Activated CD4-positive, alpha-beta T cell treated with anti-CD3 and anti-CD28 coated beads for 48 hours (primary cell): ENCODE measurements at places on chromosomes 16 and 17.

- DNase-seq = no peak
Observed at GRCh38 chr17:70074956-70075355, at the start of gene KCNJ16. Gene KCNJ16 (plus strand): TSS chr17:70075225. CDS start chr17:70132088, 56,863 bp downstream.

DNA sequence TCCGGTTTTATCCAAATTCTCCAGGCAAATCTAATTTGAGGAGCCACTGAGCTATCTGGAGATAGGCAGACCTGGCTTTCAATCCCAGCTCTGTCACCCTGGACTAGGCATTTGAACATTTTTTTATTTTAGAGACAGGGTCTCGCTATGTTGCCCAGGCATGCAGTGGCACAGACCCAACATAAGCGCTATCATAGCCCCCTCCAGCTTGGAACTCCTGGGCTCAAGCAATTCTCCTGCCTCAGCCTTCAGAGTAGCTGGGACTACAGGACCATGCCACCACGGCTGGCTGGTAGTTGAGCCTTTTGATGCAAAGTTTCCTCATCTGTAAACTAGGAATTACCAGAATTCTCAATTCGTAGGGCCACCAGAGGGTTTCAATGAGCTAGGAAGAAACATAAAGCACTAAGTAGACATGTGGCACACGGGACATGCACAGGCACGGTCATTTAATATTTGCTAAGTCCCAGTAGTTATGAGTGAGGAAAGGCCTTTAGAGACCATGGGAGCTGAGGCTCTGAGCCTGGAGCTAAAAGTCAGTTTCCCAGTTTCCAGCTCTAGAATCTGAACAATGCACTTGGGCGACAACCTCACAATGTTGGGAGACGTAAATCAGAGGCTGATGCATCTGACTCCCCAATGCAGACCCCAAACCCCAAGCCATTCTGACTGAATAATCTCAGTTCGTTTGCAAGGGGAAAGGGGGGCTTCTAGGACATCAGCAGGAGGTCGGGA, 1.1 kb downstream of the ELOB start:
- DNase-seq = no peak

DNA sequence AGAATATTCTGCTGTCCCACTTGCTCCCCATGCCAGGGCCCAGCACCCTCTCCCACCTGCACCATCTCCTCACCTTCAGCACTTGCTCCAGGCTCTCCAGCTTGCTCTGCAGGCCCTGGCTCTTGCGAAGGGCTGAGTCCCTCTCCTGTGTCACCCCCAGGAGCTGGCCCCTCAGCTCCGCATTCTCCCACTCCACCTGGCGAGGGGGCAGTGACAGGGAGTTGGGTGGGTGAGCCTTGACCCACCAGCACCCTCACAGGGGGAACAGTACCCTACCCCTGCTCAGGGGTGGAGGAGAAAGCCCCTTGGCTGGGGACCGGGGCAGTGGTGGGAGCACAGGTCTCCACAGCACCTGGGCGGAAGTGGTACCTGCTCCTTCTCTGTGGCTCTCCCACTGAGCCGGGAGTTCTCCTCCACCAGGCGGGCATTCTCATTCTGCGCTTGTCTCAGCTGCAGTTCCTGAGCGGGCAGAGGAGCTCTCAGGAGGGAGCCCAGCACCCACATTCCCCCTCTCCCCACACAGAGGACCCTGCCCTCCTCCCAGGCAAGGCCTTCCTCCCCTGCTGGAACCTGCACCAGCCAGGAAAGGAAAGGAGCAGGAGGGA, 5.9 kb downstream of the TSPOAP1 start:
- DNase-seq = no peak

DNA sequence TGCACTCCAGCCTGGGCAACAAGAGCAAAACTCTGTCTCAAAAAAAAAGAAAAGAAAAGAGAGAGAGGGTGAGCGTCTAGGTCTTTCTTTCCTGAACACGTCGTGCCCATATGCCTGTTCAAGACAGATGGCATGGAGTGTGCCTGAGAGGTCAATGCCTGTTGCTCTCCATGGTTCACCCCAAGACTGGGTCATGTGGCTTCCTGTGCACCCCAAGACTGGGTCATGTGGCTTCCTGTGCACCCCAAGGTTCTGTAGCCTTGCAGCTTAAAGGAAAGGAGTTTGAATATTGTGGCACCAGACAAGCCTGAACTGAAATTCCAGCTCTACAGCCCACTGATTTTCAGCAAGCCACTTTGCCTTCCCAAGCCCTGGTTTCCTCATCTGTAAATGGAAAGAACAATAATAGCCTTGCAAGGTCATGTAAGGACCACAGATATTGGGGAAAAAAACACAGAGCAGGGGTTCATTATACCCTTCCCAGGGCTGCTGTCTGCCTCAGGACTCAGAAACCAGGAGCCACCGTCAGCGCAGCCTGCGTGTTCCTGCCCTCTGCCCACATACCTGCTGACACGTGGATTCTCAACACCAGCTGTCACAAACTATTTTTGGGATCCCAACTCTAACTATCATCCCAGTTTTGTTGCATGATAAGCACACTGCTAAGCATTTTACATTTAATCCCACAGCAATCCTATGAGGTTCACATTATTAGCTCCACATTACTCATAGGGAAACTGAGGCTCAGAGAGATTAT, 18.0 kb upstream of the NAGS start:
- no peak for DNase-seq

DNA sequence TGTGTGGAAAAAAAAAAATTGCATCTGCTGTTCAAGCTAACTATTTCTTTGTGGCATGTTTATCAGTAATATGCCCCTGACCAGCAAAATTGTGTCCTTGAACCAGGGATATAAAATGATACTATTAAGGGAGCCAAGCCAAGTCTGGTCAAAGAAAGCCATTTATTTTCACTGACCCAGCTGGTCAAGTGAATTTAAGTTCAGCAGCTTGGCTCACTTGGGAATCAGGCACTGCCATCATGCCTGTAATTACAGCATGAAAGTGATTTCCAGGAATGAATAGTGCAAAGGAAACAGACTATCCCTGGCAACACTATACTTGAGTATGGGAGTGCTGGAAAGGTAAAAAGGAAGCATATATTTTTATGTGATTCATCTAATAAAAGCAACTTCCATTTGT, 934.6 kb upstream of the CDH8 start:
- no peak for DNase-seq

DNA sequence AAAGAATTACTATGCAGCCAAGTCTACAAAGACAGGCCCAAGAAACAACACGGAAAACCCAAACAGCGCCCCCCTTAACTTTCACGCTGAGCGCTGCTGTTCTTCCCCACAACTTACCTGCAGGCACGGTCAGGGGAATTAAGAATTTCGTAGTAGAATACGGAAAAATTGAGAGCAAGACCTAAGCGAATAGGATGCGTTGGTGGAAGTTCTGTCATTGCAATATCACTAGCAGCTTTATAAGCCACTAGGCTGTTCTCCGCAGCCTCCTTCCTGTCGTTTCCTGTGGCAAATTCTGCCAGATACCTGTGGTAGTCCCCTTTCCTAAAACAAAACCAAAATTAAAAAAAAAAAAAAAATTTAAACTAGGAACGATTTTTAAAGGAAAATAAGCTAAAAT, 39.0 kb downstream of the YWHAE start:
- peak; percentile 29 for DNase-seq

DNA sequence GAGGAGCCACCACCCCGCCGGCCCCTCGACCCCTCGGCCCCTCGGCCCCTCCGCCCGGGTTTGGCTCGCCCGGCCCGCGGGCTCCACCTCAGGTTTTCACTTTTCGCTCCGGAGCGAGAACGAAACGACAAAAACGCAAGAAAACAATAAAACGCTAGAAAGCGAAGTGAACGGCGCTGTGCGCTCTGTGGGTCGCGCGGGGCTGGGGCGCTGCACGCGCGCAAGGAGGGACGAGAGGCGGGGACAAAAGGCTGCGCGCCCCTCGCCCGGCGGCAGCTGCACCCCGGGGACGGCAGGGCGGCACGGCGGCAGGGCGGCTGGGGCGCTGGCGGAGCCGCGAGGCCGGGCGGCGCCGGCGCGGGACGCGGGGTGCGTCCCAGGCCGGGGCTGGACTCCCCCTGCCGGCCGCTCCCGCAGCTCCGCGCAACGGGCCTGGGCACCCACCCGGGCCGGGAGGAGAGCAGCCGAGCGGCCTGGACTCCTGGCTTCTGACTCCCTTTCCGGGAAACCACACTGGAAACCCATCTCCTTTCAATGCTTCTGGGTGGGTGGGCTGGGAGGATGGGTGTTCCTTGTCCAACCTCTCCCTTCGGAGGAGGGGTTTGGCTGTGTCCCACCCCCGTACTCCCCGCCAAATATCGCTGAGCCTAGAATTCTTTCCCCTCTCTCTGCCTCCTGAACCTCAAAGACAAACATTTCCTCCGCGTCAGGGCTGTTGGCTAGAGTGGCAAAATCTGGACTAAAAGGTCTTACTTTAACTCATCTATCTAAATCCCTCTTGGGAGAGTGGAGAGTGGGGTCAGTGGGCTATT, 9.9 kb downstream of the TBX2 start:
- peak; percentile 49 for DNase-seq

DNA sequence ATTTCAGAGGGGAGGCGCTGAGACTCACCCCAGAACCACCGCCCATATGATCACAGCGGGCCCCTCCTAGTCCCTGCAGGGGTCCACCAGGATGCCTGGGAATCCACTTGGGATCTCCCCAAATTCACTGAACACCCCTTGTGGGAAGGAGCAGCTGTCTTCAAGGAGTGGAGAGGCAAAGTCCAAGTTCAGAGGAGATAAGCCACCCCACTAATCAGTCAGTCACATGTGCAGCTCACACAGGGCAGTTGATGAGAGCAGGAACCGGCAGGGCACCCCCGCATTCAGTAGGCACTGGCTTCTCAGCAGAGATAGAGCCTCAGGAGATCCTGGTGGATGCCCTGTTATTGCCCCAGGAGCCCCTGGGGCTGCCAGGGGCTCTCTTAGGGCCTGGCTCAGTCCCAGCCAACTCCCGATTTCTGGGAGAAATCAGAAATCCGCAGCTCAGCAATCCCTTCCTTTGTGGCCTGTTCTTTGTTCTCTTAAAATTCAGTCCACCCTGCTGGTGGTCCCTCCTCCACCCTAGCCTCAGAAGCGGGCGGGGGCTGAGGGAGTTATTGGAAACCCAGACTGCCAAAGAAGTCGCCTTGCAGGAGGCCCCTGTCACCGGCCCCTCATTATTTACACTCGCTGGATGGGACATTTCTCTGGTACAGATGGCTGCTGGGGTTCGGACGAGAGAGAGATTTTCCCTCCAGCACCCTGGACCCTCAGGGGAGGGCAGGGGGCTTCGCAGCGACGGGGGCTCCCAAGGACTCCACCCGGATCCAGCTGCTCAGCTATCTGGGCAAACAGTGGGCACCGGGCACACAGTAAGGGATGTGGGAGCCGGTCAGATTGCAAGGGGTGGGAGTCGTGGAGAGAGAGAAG, 1.8 kb downstream of the CDC42EP4 start:
- no peak for DNase-seq
